A549 treated with GW870086 at 1 μM for 4 hours (cell line): ENCODE measurements at places on chromosomes 1 and 21. TPM values are rescaled to one million over a fixed set of nuclear protein-coding genes. Genes with fewer than 3 reads are reported as not detected.

KCNAB2 gene
- total RNA-seq, result 7.3 to 9.4 TPM (median 8.1 TPM) in 5 replicates

INKA2 gene
- 1.7 to 4.4 TPM (median 2.8 TPM) in 5 replicates for total RNA-seq

DMRTA2 gene
- total RNA-seq, result 0.06 to 0.21 TPM (median 0.16 TPM) in 5 replicates

SPATA45 gene
- total RNA-seq, result not detected in 5 replicates

FAM72D gene
- total RNA-seq, result 5.2 to 6.3 TPM (median 5.2 TPM) in 5 replicates

NR1I3 gene
- 0.26 TPM in 1 of 5 replicates, not detected in the others for total RNA-seq

HCN3 gene
- total RNA-seq, result 3.2 to 6.4 TPM (median 5.2 TPM) in 5 replicates

PDC gene
- total RNA-seq, result not detected in 5 replicates

PYGO2 gene
- 19.4 to 22.3 TPM (median 21.6 TPM) in 5 replicates for total RNA-seq

OVAAL gene
- 0.08 to 0.13 TPM (median 0.09 TPM) in 3 of 5 replicates, not detected in the others for total RNA-seq

MYOG gene
- not detected in 5 replicates for total RNA-seq
